ENCODE measurements at places on chromosomes 1 and 21.

- peak; percentile 16 for DNase-seq
Observed at GRCh38 chr1:230915078-230915477, 46.8 kb upstream of the C1orf198 start.

DNA sequence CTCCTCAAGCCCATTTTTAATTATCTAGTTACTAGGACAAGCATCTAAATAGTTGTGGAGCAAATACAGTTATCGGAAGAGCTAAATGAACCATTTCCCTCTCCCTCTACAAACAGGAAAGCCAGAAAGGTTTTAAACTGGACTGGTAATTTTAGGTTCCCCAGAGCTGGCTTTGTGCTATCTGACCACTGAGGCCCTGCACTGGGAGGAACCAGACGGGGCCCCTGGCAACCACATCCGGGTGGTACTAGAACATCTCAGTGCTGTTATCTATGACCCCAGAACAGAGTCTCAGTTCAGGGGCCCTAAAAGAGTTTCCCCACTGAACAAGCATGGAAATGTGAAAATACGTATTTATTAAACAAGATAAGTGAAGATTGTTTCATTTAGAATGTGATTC, 7.7 kb upstream of the RSPH1 start:
- DNase-seq = no peak

DNA sequence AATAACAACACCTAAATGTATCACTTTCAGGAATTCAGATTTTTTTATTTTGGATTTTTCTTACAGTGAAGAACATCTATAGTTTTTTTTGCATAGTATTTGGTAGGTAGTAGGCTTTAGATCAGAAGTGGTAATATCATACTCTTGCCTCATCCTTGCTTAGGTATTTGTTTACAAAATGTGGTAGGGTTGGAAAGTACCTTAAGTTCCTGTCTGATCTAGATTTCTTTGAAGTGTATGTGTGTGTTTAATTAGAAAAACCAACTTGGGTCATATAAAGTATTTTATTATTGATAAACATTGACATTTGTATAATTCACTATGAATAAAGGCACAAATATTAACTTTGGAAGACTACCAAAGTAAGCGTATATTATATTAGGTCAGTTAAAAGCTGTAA, 85.3 kb upstream of the GPR88 start:
- DNase-seq = peak; percentile 59

GRCh38 chr1:7013833-7014639, 228.8 kb downstream of the CAMTA1 start:
- DNase-seq = no peak

GRCh38 chr1:7393136-7393535, 378.0 kb upstream of the VAMP3 start:
- DNase-seq = no peak

DNA sequence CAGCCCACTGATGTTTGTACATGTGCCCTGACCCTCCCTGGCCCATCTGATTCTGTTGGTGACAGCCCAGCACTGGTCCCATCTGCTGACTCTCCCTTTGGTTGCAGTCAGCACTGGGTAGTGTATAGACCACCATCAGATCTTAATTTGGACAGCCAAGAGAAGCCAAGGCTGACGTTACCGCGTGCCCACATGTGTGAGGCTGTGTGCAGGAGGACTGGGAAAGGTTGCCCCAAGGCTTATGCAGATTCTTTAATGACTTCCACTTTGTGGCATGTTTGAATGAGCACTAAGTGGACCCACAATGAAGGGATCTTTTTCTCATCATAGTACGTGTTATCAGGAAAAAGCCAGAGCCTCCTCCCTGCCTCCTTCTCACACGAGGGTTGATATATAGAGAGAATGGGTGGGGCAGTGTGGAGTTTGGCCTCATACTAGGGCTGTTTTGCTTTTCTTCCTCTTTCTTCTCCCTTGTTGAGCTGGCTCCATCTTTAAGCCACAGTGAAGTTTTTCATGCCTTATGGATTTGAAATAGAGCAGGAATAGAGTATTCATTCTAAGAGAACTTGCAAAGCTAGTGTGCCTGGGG, 93.5 kb downstream of the NAV1 start:
- no peak for DNase-seq

GRCh38 chr21:45535341-45536081, 6.7 kb downstream of the SLC19A1 start:
- no peak for DNase-seq

DNA sequence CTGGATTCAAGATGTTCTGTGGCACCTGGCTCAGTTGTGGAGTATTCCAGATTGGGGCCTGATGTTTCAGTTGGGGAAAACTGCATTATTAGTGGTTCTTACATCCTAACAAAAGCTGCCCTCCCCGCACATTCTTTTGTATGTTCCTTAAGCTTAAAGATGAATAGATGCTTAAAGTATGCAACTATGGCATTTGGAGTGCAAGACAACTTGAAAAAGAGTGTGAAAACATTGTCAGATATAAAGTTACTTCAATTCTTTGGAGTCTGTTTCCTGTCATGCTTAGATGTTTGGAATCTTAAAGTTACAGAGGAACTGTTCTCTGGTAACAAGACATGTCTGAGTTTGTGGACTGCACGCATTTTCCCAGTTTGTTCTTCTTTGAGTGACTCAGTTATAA, 7.2 kb downstream of the FPGT start:
- peak; percentile 2 for DNase-seq

GRCh38 chr1:75999034-75999433, 66.8 kb upstream of the ASB17 start:
- DNase-seq = no peak

DNA sequence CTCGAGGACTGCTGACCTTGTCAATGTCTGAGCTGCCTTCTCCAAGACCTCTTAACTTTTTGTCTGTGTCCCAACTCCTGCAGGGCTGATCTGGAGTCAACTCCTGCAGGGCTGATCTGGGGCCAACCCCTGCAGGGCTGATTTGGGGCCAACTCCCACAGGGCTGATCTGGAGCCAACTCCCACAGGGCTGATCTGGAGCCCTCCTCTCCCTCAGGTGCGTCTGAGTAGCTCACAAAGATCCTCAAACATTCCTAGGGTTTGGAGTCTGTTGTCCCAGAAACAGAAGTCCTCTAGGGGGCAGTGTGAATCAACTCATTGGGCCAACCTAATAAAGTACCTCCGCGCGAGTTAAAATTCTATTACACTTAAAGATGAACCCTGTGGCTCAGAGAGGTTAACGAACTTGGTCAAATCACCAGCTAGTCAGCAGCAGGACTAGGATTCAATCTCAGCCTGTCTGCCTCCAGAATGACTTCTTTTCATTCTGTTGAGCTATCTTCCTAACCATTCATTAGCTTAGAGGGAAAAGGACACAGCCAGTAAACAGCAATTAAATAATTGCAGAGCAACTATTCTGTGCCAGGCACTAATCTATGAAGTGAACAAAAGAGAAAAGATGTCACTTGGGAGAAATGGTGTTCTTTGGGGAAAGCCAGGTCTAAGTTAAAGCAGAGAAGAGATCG, 17.2 kb upstream of the RLF start:
- DNase-seq = peak; percentile 73

GRCh38 chr1:96370757-96371156, 350.8 kb upstream of the PTBP2 start:
- DNase-seq = peak; percentile 65

DNA sequence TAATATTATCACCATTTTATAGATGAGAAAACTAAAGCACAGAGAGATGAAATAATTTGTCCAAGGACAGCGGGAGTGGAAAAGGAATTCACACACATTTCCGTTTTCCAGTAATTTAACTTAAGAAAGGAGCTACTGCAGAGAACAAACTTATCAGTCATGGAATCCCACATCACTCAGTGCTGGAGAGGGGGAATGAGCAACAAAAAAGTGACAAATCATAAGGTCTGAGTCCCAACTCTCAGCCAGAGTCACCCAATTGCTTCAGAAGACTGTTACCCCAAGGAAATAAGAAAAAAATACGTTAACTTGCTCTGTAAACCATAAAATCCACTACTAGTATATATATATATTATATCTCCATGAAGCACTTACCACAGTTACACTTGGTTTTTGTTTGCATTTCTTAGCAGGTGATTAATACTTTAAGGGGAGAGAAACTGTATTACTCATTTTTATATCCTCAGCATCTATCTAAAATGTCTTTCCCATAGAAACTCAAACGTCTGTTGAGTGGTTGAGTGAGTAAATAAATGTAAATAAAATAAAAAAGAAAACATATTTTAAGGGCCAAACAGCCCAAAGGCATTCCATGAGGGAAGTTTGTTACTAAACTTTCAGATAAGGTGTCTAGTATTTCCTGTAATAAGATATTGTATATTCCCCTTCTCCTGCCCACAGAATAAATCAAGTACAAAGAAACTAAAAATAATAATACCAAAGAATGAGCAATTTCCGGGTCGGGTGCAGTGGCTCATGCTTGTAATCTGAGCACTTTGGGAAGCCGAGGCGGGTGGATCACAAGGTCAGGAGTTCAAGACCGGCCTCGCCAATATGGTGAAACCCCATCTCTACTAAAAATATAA, 76.8 kb downstream of the SLC45A1 start:
- DNase-seq = peak; percentile 95

DNA sequence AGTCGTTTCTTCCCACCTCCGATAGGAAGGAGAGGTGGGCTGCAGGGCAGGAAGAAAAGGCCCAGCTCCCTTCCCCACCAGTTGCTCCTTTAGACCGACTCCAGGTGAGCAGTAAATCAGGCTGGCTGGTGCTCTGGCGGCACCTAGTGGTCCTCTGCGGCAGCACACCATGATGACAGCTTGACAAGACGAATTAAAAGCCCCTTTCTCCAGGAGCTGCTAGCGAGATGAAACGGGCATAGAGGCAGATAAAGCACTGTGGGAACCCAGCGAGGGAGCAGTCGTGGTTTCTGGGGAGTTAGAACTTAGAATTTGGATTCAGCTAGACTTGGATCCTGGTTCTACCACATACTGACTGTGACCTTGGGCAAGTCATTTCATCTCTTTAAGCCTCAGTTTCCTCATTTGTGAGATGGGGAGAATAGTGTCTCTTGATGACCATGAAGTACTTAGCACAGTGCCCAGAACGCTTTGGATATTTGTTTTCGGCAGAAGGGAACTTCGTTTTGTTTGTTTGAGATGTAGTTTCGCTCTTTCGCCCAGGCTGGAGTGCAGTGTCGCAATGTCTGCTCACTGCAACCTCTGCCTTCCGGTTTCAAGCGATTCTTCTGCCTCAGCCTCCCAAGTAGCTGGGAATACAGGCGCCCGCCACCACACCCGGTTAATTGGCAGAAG, 21.8 kb upstream of the COL9A2 start:
- DNase-seq = peak; percentile 72

DNA sequence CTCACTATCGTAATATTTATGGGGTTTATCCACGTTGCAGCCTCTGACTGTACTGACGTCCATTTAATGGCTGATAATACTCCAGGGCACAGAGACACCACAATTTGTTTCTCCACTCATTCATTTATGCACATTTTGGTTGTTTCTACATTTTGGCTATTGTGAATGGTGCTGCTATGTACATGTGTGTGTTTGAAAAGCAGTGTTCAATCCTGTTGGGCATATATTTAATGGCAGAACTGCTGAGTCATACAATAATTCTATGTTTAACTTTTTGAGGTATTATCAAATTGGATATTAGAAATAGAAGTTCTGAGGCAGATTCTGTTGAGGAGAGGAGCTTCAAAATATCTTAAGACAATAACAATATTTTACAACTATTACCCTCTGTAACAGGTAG, 39.0 kb upstream of the NADK start:
- DNase-seq = no peak

- DNase-seq = no peak
Observed at GRCh38 chr1:223212441-223212840, 69.4 kb upstream of the TLR5 start.

DNA sequence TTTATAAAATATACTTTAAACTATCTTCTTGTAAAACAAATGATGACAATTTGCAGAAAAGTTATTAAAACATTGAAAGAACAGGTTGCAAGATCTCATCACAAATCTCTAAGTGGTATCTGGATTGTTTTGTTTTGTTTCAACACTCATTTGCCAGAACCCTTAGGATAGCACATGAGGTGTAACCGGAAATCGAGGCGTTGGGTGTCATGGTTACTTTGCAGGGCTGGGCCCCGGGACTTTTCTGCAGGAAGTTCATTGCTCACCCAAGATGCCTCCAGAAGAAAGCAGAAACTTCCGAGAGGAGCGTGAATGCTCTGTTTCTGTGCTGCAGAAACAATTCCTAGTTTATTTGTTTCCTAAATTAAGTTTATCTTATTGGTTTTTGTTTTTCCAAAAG, 2.5 kb downstream of the DISC1 start:
- peak; percentile 81 for DNase-seq

- DNase-seq = peak; percentile 69
Observed at GRCh38 chr1:32703479-32704291, 1.1 kb upstream of the SYNC start.

GRCh38 chr1:26717017-26717491, 21.2 kb downstream of the ARID1A start:
- no peak for DNase-seq

- no peak for DNase-seq
Observed at GRCh38 chr1:29518183-29518835, 282.0 kb downstream of the PTPRU start.

DNA sequence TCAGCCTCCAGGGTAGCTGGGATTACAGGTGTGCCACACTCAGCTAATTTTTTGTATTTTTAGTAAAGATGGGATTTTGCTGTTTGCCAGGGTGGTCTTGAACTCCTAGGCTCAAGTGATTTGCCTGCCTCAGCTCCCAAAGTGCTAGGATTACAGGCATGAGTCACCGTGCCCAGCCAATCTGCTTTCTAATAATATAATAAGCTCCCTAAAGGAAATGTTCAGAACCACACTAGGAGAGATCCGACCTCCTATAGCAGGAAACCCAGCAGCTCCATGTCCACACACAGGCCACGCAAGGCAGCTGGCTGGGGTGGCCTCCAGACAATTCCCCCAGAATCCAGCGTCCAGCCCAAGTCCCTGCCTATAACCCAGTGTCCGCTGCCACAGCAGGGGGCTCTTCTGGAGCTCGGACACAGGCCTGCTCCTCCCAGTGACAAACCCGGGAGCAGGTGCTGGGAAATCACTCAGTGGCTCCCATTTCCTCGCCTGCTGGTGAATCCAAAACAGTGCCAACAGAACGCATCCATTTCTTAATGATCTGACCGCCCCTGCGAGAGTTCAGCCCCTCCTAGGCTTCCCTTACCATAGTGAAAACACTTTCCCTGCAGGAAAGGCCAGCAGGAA, 7.5 kb downstream of the RIPK4 start:
- peak; percentile 39 for DNase-seq

DNA sequence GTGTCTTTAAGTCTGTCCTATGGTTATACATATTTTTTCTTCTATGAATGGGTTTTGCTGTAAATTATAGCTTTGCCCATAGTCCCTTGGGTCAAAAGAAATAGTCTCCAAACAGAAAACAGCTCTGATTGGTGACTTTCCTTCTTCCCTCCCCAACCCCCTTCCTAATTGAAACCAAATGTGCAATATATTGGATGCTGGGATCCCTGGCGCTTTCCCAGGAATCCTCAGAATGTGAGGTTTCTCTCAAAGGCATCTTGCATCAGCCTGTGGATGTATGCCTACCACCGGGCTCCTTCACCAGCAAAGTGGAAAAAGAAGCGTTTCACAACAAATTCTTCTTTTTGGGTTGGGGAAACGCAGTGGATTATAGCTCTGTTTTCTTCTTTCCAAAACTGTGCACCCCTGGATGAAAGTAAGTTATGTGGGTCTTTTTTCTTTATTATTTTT, at the start of gene DDR2:
Gene DDR2 (plus strand): TSS at position 248 of the 450 bp plus-strand sequence. CDS start 86,600 bp downstream, outside the sequence.
- DNase-seq = no peak
